ENCODE measurements at places on chromosomes 4 and X.

- no peak for DNase-seq
These were observed 106.6 kb downstream of the CRLF2 start for GRCh38 chrX:1105671-1106419.

DNA sequence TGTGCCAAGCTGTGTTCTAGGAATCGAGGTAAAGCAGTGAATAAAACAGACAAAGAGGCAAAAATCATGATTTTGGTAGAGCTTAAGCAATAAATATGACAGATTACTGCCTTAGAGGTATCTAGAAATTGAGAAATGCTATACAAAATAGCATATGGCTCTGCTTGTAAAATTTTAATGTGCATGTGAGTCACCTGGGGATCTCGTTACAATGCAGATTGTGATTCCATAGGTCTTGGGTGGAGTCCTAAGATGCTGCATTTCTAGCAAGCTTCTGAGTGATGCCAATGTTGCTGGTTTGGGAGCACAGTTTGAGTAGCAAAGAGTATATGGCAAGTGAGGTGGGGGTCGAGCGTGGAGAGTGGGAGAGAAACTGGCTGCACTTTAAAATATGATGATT, 697.3 kb upstream of the MAGEB2 start:
- DNase-seq: no peak

GRCh38 chr4:121227341-121227792, 63.2 kb upstream of the TNIP3 start:
- DNase-seq: no peak

GRCh38 chr4:5839751-5840674, 52.9 kb downstream of the CRMP1 start:
- DNase-seq: no peak

GRCh38 chr4:80215449-80216052, 18.2 kb downstream of the PRDM8 start:
- no peak for DNase-seq

- no peak for DNase-seq
These were observed 108.5 kb upstream of the MID1 start for GRCh38 chrX:10728806-10729389.

- DNase-seq: no peak
These were observed 61.4 kb downstream of the TNIP2 start for GRCh38 chr4:2694691-2695090.

DNA sequence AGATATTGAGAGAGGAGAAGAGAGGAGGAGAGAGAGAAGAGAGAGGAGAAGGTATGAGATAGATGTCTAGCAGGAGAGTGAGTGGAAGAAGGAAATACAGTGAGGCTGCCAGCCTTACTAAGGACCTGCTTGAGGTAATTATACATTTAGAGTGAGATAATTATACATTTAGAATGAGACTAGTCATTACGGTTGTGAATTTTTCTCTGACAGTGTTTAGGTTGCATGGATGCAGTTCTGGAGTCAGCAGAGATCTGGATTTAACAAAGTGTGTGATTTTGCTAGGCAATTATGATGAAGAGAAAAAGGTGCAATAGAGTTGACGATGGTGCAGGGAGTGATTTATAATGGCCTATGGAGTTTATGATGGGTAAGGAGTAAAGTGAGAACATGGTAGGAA, 187.1 kb upstream of the ARX start:
- no peak for DNase-seq

DNA sequence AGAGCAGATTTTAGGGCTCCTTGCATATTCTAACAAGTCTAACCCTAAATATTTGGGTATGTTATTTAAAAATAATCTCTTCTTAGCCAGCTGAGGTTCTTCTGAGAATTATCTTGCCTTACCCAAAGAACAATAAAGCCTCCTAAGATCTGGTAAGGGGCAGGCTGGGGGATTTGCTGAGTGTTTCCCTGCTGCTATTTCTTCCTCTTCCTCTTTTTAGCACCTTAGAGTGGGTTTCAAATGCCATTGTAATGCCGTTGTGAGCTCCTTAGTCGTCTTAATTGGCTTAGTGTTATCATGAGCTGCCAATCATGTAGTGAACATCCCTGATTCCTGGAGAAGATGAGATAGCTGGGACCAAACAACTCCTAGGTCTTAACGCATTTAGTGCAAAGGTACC, 15.4 kb downstream of the STOX2 start:
- DNase-seq: no peak

GRCh38 chr4:6710996-6711395, 1.3 kb upstream of the MRFAP1L1 start:
- DNase-seq: no peak

DNA sequence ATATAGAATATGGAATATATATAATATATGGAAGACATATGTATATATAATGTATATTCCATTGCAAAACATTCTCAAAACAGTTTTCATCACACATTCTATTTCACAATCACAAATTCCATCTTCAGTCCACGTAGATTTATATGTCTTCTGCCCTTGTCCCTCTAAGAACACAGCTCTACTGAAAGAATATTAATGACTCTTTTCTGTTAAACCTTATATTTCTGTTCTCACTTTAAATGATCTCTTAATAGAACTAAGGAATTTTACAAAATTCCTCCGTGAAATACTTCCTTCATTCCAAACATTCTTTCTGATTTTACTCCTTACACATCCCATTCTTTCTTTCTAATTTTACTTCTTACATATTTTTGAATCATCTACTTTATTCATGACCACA, 1043.1 kb upstream of the PABPC4L start:
- no peak for DNase-seq

DNA sequence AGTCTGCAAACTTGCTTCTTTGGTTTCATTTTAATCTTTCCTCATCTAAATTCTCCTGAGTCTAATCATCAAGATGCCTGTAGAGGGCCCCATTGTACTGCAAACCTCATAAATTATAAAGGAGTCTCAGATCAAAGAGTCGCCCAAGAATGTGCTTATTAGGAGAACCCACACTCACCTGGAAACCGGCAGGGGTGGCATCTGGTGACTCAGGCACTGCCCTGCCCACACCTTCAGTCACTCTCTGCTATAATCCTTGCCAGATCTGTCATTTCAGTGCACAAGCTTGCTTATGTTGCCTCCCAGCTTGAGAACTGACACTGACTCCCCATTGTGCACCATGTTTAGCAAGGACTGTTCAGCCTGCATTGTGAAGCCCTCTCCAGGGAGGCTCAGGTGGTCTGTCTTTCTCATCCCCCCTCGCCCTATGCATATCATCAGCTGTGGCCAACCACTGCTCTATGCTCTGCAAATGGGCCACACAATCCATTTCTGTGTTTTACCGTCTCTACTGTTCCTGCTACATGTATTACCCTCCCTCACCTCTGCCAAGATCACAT, 12.4 kb downstream of the EPGN start:
- DNase-seq: peak; percentile 19

DNA sequence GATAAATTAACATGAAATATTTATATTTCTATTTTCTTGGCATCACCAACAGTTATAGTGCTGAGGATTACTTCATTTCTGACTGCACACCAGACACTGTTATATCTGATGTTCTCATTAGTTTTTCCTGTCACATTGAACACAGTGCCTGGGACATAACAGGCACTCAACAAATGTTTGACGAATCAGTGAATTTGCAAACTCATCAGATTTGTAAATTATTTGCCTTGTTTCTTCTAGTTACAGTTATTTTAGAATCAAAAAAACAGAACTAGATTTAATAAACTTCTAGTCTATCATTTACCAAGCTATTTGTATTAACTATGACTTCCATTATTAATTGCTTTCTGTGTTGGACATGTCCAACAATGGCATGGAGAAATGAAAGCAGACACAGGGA, 483.3 kb downstream of the KLHL13 start:
- no peak for DNase-seq

- DNase-seq: no peak
These were observed 297.8 kb upstream of the FAM241A start for GRCh38 chr4:111847296-111848008.

GRCh38 chr4:26473893-26474292, 16.4 kb downstream of the CCKAR start:
- no peak for DNase-seq

GRCh38 chr4:135371137-135371536, 1169.5 kb upstream of the PABPC4L start:
- no peak for DNase-seq

DNA sequence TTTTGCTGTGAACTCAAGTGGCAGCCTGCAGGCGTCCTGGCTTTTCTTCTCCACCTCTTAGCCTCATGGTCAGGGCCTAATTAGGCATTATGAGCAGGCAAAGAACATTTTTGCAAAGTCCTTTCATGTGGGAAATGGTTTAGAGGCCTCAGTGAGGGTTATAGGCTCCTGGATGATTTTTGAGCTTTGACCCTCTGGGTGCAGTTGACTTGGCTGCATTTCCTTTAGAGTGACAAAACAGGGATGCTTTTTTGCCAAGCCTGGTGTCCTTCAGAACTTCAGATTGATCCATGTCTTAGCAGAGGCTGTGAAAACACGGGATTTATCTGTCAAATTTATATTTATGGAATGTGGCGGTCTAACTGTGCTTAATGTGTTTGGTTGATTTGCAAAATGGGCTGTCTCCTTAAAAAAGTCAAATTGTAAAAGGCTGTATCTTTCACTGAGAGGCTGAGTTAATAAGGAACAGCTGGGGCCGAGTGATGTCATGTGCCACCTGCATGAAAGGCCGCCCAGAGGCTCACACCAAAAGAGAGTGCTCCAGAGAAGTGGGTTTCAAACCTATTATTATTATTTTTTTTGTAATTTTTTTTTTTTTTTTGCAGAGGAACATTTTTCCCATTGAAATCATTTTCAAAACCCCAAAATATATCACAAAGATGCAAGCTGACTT, 192.2 kb upstream of the ARX start:
- no peak for DNase-seq

GRCh38 chr4:103996064-103996463, 276.3 kb upstream of the TACR3 start:
- no peak for DNase-seq

- DNase-seq: no peak
These were observed 2.1 kb downstream of the PCDH18 start for GRCh38 chr4:137530176-137530575.

- no peak for DNase-seq
These were observed 2361.9 kb downstream of the ARAP2 start for GRCh38 chr4:33882246-33882990.

- no peak for DNase-seq
These were observed 632.0 kb upstream of the TENM3 start for GRCh38 chr4:181611033-181611711.

DNA sequence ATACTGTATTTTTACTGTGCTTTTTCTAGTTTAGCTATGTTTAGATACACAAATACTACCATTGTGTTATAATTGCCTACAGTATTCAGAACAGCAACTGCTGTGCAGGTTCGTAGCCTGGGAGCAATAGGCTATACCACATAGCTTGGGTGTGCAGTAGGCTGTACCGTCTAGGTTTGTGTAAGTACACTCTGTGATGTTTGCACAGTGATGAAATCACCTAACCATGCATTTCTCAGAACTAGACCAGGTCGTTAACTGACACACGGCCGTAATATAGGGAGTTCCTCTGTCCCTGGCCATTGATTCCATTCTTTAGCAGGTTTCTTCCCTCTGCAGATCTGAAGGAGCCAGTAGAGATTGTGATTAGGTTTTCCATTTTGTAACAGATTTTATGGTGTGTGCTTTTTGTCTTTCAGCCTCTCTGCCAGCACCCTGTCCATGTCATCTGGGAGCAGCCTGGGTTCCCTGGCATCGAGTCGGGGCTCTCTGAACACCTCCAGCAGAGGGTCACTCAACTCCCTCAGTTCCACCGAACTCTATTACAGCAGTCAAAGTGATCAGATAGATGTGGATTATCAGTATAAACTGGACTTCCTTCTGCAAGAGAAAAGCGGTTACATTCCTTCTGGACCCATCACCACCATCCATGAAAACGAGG, 59.5 kb downstream of the CLDN22 start:
- DNase-seq: no peak

DNA sequence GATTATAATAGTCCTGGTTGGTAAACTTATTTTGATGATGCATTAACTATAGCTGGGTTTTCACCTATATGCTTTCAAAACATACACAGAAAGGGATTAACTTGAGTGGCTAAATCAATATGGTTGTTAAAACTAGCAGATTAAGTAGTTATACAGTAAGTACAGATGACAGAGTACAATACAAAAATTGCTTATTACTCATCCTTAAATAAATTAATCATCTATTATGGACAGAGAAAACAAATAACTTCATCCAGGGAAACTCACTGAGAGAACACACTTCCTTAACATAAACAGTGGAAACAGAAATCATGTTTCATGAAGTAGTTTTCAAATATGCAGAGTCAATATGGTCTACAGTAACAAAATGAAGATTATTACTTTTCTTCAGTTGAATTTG, 133.4 kb downstream of the AREG start:
- DNase-seq: no peak

DNA sequence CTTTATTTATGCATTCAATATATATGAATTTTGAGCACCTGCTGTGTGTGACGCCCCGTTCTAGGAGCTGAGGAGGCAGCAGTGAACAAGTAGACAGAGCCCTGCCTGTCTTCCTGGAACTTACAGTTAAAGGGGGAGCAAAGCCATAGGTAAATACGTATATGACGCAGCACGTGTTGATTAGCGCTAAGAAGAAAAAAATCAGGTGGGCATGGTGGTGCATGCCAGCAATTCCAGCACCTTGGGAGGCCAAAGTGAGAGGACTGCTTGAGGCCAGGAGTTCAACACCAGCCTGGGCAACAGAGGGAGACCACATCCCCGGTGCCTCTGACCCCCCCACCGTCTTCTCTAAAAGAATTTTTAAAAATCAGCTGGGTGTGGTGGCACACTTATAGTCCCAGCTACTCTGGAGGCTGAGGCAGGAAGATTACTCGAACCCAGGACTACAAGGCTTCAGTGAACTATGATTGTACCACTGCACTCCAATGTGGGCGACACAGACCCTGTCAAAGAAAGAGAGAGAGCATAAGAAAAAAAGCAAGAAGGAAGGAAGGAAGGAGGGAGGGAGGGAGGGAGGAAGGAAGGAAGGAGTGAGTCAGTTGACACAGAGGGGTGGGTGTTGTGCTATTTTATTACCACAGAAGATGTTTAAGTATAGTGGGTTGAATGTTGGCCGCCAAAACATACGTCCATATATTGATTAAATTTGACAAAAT, 5.4 kb upstream of the KIAA0232 start:
- no peak for DNase-seq

DNA sequence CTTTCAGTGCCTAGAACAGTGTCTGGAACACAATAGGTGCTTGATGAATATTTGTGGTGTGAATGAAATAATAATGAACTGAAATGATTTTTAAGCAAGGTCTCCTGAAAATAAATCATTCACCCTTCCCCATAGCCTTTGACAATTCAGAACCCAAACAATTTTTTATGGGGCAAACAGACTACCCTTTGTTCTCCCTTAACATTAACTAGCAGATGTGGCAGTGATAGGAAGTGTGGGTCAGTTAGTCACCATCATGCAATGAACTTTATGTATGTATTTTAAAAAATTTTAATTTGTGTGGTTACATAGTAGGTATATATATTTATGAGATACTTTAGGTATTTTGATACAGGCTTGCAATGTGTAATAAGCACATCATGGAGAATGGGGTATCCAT, 27.2 kb upstream of the CD40LG start:
- DNase-seq: no peak

GRCh38 chrX:47234583-47234982, 1.8 kb downstream of the USP11 start:
- DNase-seq: no peak

Measured in stimulated activated CD8-positive, alpha-beta memory T cell treated with anti-CD3 and anti-CD28 coated beads, Interleukin-15, amount 100 ng/mL, for 4 hours (primary cell).